Anterior cingulate cortex (tissue), 58 donors: ENCODE measurements at places on chromosomes 2 and 18.

DNA sequence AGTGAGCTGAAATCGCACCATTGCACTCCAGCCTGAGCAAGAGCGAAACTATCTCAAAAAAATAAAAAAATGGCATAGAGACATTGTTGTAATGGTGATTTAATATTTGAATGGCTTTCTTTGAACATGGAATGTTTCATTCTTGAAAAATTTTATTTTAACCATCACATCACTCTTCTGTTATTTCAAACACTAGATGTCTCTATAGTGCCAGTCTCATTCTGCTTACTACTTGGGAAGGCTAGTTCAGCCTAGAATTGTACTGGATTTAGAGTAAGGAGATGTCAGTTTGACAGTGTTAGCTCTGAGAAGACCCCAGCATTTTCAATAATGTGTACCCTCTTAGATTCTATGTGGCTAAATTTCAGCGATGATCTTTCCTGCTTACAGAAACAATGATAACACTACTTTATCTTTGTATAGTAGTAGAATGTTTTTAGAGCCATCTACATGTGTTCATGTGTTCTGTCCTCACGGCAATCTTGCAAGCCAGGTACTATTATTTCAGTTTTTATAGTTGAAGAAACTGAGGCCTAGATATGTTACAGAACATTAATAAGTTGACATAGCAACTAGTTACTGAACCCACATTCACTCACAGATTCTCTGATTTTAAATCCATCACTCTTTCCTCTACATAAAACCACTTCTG, 142.9 kb upstream of the ZSWIM2 start:
- DNase-seq, result no peak

- DNase-seq, result no peak
These were observed 24.9 kb downstream of the HJURP start for GRCh38 chr2:233829193-233830110.

DNA sequence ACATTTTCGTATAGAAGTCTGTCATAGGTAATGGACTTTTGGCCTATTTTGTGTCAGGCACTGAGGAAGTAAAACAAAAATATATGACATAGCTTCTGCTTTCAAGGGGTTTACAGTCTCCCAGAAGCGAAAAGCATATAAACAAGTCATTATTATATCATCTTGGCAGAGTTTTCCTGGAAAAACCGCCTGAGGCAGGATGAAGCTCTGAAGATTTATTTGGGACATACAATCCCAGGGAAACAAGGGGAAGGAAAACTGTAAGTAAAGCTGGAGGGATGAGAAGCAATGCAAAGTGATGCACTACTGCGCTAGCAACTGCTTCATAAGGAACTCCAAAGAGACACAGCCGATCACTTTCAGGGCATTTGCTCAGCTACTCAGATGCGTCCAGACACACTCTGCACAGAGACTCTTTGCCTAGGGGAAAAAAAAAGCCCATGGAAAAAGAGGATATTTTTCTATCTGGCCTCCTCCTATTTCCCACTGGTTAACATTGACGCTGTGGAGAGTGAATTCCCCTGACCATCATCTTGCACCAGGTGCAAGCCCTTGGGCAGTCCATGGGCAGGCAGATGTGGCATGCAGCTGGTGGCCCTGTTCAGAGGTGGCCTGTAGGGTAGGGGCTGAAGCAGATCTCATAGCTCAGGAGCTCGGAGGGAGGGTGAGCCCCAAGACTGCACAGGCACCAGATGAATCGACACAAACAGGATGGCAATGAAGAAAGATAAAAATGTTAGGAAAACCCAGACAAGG, 158.1 kb downstream of the METTL4 start:
- no peak for DNase-seq

DNA sequence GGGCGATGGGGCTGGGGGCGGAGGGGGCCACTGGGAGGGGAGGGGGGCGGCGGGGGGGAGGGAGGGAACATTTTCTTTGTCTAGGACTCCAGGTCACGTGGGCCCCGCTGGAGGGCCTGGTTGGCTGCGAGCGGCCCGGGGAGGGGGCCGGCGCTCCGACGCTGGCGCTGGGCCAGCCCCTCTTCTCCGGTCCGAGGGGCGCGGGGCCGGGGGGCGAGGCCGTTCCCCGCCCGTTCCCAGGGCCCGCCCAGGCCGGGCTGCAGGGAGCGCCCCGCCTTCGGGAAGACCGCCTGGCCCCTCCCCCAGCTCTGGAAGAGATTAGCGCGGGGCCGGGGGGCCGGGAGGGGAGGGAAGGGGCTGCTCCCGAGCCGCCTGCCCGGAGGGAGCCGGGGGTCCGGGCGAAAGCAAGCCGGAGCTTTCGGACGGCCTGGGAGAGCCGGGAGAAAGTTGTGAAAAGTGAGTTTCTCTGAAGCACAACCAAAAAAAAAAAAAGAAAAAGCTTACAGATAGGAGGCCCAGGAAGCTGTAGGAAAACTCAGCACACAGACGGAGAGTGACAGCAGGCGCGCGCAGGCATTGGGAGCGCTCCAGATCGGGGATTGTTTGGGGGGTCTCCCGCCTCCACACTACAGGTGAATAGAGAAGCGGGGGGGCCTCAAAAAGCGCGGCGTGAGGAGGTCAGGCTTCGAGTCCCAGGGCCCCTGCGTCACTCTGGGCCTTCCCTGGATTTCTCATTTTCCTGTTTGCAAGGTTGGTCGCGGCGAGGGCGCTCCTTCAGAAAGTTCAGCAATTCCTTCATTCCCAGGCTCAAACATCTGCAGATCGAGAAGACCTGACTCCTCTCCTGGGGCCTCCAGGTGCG, 84.1 kb upstream of the POMC start:
- no peak for DNase-seq

GRCh38 chr2:176075481-176075880, 8.3 kb downstream of the EVX2 start:
- no peak for DNase-seq

- no peak for DNase-seq
These were observed 38.1 kb upstream of the SLC3A1 start for GRCh38 chr2:44237221-44237620.

DNA sequence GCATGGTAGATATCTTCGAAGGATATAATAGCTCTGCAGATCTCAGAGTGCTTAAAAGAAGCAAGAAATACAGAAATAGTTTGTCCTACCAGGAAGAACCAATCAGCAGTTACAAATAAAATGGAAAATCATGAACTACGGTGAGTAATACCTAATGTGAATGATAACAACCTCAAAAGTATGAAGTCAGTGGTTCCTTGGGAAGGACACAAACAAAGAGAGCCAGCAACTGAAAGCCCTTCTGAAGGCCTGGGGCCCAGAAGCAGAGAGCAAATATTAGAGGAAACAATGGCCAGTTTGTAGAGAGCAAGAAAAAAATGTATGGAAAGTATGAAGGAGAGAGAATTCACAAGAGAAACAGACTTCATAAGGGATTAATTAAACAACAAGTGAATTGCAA, 226.8 kb upstream of the CHST9 start:
- no peak for DNase-seq

DNA sequence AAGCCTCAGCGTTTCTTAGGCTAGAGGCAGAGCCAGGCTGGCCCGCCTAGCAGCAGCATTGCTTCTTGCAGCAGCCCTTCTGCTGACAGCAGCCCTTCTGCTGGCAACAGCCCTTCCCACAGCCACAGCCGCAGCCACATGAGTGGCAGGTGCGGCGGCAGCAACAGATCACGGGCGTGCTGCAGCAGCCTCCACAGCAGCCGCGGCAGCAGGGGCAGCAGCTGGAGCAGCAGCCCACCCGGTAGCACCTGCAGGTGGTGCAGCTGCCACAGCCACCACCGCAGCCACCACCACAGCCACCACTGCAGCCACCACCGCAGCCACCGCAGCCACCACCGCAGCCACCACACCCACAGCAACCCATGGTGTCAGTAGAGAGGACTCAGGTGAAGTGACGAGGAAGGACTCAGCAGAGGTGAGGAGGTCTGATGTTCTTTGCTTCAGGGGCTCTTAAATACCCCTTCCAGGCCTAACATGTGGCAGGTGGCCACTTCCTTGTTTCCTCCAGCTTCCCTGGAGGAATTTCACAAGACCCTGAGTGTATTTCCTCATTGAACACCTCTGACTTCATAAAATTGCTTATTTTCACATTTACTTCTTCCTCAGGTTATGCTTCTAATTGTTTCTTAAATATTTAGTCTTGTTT, at the start of gene SCYGR6:
Gene SCYGR6 (minus strand): TSS at position 364 of the 646 bp plus-strand sequence. CDS start 0 bp downstream, at position 364.
- DNase-seq, result no peak

DNA sequence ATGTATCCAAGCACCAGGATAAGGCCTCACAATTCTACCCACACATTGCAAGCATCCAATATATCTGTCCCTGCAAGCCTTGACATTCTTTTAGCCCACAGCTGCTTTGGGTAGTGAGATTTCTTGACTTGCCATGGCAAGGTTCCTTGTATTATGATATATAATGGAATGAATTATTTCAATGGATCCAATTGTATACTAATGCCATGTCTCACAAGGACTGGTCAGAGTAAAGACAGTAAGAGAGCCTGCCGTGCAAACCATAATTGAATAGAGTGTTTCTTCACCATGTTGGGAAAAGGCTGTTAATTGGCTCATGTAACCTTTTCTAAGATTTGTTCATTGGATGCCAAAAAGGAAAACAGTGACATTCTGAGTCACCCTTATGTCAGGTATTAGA, 64.3 kb upstream of the RBBP8 start:
- DNase-seq, result no peak

GRCh38 chr2:40401896-40402295, 50.0 kb downstream of the SLC8A1 start:
- DNase-seq, result no peak

DNA sequence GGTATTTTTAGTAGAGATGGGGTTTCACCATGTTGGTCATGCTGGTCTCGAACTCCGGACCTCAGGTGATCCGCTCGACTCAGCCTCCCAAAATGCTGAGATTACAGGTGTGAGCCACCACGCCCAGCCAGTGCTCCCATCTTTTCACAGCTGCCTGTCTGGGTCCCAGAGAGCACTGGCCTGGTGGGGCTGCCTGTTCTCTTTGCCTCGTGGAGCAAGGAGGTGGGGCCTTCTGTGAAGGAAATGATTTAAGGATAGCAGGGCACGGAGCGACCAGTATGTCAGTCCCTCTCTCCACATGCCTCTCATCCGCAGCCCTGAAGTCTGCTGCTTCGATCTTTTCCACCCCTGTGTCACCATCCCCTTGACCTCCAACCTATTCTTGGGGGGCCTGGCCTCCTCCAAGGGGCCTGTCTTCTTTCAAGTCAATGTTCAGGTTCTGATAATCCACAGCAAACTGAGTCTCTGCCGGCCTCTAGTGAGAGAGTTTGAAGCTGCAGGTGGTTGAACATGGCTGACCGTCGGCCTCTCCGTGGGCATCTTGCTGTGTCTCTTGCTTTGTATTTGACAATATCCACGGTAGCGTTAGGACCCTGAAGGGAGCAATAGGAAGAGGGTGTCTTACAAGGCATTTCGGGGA, 28.2 kb upstream of the GIGYF2 start:
- no peak for DNase-seq

DNA sequence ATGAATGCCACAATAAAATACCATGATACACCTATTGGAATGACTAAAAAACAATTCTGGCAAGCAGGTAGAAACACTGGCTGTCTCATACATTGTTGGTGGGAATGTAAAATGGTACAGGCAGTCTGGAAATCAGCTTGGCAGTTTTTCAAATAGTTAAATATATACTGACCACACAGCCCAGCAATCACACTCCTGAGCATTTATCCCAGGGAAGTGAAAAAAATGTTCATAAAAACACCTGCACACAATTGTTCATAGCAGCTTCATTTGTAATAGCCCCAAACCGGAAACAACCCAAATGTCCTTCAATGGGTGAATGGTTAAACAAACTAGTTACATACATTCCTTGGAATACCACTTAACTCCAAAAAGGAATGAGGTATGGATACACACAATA, 137.2 kb downstream of the TFCP2L1 start:
- DNase-seq, result no peak

DNA sequence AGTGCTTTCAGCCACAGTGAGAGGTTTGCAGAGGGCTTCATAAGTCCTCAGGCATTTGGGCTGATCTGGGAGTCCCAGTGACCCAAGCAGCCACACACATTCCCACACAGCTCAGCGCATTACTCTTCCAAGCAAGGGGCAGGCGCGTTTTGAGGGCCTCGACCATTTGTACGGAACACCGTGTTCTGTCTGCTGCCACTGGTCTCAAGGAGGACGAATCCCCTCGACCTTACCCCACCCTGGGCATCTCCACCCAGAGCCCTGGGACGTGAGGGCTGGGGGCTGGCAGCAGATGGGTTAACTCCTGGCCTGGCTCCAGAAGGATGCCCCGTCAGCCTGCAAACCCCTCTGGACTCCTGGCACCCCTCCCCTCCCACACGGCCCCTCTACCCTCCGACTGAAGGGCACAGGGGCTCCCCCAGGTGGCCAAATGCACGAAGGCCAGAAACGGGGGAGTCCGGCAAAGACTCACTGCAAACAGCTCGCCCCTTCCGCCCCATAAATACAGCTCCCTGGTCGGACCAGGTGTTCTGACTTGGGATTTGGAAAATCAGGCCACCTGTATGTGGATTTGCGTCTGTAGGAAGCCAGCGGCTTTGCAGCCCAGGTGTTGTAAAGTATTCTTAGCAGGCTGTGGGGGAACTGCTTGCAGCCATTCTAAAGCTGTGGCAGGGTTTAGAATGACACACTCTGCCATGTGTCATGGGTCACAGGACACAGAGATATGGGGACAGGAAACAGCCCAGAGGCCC, 33.6 kb upstream of the PTMA start:
- peak; percentile 43 for DNase-seq

DNA sequence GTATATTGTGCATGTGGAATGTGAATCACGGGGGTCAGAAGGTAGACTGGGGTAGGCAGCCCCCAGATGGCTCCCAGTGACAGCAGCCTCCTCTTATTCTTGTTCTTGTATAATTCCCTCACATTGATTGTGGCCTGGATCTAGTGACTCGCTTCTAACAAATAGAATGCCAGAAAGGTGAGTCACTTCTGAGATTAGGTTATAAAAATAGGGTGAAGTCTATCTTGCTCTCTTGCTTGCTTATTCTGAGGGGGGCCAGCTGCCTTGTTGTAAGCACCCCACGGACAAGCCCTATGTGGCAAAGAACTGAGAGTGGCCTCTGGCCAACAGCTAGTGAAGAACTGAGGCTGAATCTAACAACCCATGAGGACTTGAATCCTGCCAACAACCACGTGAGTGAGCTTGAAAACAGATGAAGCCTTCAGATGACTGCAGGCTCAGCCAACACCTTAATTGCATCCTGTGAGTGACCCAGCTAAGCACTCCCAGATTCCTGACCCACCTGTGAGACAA, 15.6 kb upstream of the RMND5A start:
- DNase-seq, result no peak

GRCh38 chr18:63832470-63832869, 55.0 kb upstream of the SERPINB2 start:
- no peak for DNase-seq

- no peak for DNase-seq
These were observed 53.1 kb downstream of the NTSR2 start for GRCh38 chr2:11616851-11617415.

DNA sequence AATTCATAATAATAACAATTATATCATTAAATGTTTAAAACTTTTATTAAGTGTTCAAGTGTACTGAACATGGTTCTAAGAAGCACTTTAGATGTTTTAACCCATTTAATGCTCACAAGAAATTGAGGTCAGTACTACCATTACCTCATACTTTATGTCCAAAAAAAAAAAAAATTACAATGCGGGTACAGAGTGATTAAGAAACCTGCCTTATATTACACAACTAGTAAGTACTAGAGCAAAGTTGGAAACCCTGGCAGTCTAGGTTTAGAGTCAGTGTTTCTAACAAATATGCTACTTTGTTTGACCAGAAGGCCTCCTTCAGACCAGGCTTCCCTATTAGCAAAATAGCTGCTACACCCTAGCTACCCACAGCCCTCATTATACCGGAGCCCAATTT, 28.5 kb downstream of the PLEKHM3 start:
- DNase-seq, result no peak

GRCh38 chr2:5980450-5981190, 288.4 kb downstream of the SOX11 start:
- no peak for DNase-seq

- DNase-seq, result no peak
These were observed 50.4 kb downstream of the SPATS2L start for GRCh38 chr2:200356857-200357384.
